ENCODE measurements at places on chromosomes 4 and X. TPM values are rescaled to one million over a fixed set of nuclear protein-coding genes. Genes with fewer than 3 reads are reported as not detected.

TCEAL2 gene
- not detected for total RNA-seq

VGLL1 gene
- total RNA-seq: not detected

COX7B2 gene
- total RNA-seq: not detected

CDX4 gene
- total RNA-seq: not detected

EDNRA gene
- total RNA-seq: under 0.01 TPM

CENPI gene
- total RNA-seq: 4.2 TPM

GPAT3 gene
- 23.4 TPM for total RNA-seq

All from lung microvascular endothelial cell (primary cell).